ENCODE measurements at places on chromosomes 4 and X.

DNA sequence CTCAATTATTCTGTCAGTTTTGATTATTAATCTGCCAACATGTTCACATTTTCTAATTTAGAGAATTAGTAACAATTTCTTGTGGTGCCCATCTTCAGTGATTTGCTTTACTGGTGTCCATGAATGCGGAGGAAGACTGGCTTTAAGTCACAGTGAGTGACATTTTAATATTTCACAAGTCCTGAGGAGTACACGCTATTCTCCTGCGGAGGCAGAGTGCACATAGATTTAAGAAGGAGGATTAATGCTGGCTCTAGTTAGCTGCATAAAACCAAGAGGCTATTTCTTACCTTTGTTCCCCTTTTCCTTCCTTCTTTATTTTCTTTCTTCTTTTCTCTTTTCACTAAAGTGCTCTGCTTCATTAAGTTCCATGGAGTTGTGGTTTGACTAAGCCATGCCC, 495.2 kb upstream of the IGFBP7 start:
- no peak for DNase-seq

- no peak for DNase-seq
Observed at GRCh38 chrX:128754130-128754529, 701.9 kb upstream of the ACTRT1 start.

DNA sequence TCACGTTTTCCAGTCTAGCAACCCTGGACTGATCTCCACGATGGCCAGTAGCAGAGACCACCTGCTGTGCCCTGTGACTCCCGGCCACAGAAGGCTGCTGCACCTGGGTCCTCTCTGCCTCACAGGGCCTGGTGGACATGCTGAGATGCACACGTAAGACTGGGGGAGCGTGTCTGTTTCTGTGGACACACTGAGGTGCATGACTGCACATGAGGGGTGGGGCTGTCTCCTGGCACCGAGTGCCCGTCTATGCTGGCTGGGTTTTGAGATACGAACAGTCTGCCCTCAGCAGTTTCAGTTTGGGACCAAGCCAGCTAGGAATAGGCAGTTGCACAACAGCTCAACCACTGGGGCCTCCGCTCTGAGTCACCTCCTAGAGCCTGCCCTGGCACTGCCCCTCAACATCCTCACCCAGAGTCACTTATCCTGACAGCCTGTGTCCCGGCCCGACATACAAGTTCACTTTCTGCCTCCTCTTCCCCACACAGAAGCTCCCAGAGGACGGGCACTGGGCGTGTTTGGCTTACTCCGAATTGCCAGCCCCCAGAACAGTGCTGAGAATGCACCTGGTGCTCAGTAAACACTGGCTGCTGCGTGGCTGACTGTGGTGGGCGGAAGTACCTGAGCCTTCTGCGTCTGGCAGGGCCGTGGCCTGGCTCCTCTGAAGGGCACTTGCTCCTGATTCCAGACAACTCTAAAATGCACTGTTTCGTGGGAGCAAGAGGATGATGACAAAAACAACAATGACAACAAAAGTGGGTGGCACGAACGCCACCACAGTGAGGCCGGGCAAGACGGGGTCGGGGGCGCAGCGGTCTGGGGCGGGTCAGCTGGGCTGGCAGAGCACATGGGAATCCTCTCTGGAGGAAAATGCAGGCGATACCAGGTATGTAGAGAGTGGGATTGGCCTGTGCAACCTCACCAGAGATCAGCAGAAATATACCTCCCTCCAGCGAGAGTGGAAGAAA, 30.9 kb downstream of the RNF212 start:
- peak; percentile 20 for DNase-seq

DNA sequence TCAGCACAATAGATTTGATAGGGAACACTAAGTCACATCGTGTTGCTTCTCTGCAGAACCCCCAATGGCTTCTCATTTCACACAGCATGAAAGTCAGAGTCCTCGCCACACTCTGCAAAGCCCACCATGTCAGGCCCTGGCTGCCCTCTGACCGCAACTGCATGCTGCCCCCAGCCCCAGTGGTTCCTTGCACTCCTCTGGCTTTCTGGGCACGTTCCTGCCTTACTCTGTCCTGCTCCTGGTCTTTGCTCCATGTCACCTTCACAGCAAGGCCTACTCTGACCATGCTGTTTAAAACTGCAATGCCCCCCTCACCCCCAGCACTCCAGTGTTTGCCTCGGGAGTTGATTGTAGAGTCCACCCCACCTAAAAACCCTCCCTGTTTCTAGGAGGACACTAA, 78.1 kb downstream of the EVC start:
- no peak for DNase-seq

- DNase-seq, result no peak
Observed at GRCh38 chr4:53307210-53307609, 58.7 kb downstream of the SCFD2 start.

DNA sequence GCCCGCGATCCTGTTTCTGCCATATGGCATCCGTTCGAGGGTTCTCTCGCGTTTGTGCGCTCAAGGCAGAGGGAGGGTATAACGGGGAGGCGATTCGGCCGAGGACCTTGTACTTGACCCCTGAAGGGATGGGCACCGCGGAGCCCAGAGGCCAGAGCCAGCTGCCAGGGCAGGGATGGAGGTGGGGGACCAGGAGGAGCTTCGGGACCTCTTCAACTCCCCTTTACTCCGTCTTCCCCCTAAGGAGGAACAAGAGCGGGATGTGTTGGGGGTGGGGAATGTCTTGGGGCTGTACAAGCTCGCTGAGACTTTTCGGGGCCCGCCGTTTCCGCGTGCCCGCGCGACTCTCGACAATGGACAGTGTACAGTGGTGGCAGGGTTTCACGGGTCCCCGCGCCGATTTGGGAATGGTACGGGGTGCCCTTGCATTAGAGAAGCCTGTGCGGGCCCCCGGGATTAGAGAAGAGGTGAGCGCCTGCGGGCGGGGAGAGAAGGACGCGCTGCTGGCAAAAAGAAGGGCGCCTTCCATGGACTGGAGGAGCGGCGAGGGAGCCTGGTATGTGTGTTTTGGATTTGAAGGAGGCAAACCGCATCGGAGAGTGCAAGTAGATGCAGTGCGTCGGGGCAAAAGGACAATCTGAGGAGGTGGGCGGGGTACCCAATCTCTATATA, 760 bp downstream of the UGT8 start:
- no peak for DNase-seq

GRCh38 chrX:40478474-40479065, 102.2 kb upstream of the ATP6AP2 start:
- DNase-seq, result no peak

DNA sequence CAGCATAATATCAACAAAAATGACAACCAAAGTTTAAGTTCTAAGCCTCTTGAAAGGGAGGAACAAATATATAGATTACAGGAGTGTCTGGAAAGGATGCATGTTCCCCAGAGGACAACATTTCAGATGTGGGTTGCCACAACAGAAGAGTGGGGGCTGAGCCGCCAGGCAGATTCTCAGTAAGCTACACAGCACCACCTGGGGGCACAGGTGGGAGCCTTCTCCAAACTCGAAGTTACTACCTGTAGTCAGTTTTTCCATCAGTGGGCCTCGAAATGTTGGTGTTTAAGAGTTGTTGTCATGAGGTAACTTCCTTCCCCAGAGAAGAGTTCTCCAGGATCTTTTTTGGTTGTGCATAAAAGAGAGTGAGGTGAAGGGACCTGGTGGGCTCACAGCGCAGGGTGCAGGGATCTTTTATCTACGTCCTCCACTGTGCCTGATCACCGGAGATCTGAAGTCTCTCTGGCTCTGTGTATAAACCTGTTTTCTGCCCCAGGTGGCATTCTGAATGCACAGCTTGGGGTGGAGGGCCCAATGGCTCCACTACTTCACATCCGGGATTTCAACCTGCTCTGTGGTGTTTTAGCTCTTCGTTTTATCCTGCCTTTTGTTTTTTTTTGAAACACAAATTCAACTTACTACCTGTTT, 58.4 kb upstream of the STS start:
- peak; percentile 30 for DNase-seq

GRCh38 chr4:122914292-122914904, 8.0 kb downstream of the NUDT6 start:
- DNase-seq, result peak; percentile 50

DNA sequence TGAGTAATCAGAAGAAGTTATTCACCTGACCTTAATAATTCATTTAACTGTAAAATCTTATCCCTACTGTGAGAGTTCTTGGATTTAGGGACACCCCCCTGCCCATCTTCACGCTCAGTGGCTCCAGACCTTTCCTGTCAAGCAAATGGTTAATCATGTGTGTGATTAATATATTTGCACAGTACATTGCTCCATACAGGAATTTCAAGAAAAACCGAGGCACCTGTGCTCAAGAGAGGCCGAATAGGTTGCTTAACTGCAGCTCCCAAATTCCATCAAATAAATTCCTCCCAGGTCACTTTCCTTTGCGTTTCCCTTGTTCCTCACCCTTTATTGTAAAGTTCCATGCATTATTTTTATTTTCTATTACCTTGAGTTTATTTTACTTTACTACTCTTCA, 119.5 kb downstream of the STOX2 start:
- DNase-seq, result no peak

- no peak for DNase-seq
Observed at GRCh38 chrX:139538907-139539790, 8.6 kb downstream of the F9 start.

DNA sequence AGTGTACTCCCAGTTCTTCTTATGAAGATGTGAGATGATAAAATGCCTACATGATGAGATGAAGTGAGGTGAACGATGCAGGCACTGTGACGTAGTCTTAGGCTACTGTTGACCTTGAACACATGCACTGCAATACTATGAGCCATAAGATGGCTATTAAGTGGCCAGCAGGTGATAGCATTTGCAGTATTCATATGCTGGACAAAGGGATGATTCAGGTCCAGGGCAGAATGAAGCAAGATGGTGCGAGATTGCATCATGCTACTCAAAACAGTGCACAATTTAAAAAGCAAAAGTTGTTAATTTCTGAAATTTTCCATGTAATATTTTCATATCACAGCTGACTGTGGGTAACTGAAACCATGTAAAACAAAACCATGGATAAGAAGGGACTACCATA, 781.4 kb downstream of the PCDH18 start:
- no peak for DNase-seq

DNA sequence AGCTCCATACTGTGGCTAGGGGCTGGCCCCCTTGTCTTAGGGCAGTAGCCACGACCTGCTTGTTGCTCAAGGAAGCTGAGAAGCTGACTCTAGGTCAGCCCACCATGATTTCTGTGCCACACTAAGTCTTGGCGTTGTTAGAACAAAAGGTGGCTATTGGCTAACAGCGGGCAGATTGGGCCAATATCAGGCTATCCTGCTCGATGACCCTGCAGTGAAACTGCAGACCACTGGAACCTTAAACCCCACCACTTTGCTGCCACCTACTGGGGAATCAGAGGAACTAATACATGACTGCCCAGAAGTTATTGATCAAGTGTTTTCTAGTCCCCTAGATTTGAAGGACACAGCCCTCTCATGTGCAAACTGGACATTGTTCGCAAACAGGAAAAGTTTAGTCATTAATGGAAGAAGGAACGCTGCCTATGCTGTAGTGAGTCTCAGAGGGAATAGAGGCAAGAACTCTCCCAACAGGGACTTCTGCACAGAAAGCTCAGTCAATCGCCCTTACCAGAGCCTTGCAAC, 17.0 kb upstream of the PAPSS1 start:
- DNase-seq, result peak; percentile 62

- DNase-seq, result no peak
Observed at GRCh38 chr4:105536601-105537000, 15.8 kb upstream of the ARHGEF38 start.

- DNase-seq, result no peak
Observed at GRCh38 chr4:65337371-65337770, 332.9 kb downstream of the EPHA5 start.

DNA sequence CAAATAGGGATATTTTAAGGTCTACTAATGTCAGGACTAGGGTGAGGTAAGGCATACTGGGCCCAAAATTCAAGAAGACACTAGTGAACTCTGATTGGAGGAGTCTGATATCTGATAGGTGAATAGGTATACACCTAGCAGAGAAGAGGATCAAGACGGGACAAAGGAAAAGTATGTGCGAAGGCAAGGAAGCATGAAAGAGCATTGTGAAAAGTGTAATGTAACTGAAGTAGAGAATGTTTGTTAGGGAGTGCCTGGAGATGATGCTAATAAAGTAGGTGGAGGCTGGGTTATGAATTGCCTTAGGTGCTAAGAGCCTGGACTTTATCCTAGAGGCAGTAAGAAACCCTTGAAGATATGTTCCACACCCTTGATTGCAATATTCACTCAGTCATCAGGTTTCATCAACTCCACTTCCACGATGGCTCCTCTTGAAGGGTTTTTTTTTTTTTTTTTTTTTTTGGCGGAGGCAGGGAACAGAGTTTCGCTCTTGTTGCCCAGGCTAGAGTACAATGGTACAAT, 49.9 kb upstream of the XIAP start:
- no peak for DNase-seq

DNA sequence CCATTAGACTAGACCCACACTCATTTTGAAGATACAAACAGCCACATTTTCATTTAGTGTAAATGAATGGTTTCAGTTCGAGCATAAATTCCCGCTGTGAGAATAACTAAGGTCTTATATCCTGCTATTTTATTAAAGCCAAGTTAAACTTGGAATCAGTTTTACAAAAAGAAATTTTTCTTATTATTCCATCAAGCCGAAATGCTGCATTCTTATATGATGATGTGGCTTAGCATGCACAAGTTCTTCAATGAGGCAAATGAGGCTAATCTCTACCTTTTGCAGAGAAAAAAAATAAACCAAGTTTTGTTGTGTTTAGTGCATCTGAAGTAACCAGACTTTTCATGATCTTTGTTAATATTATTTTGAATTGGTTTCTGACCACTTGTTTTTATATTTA, 953.9 kb upstream of the PCDH10 start:
- DNase-seq, result no peak

DNA sequence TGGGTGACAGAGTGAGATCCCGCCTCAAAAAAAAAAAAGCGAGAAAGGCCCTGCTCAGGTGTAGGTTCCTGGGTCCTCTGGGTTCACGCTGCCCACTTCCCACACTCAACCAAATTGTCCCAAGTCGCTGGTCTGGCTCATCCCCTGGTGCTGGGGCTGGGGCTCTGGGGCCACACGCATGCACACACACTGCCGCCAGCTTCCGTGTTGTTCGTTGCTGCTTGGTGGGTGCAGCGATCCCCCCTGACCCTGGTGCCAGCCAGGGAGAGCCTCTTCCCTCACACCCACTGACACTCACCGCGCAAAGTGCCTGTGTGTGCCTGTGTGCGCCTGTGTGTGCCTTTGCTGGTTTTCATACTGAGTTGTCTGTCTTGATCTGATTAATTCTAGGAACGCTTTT, 124.1 kb upstream of the NKX1-1 start:
- DNase-seq, result no peak

DNA sequence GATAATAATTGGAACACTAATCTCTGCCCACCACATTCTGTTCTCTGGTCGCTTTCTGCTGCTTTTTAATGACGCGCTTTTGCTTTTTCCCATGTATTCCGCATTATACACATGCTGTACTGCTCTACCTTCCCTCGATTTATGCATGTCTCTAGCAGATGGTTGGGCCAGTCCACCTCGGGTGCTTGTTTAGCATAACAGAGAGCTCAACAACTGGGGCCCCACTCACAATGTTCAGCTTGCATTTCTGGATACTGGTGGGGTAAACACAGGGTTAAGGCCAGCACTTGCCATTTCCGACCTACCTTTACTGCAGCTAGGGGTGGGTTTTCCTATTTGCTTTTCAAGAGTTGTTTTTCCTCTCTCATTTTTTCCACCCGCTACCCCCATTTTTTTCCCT, 255.8 kb downstream of the SOX3 start:
- no peak for DNase-seq

Measured in activated CD4-positive, alpha-beta T cell treated with anti-CD3 and anti-CD28 coated beads, Interleukin-2, Interleukin-4, amounts not matched to agents 100 ng/mL and 50 ng/mL, durations not matched to agents 16 hours and 8 hours (primary cell).